Stimulated activated CD8-positive, alpha-beta memory T cell treated with anti-CD3 and anti-CD28 coated beads, Interleukin-4, amount 100 ng/mL, for 1 hour (primary cell): ENCODE measurements at places on chromosomes 12 and 14.

DNA sequence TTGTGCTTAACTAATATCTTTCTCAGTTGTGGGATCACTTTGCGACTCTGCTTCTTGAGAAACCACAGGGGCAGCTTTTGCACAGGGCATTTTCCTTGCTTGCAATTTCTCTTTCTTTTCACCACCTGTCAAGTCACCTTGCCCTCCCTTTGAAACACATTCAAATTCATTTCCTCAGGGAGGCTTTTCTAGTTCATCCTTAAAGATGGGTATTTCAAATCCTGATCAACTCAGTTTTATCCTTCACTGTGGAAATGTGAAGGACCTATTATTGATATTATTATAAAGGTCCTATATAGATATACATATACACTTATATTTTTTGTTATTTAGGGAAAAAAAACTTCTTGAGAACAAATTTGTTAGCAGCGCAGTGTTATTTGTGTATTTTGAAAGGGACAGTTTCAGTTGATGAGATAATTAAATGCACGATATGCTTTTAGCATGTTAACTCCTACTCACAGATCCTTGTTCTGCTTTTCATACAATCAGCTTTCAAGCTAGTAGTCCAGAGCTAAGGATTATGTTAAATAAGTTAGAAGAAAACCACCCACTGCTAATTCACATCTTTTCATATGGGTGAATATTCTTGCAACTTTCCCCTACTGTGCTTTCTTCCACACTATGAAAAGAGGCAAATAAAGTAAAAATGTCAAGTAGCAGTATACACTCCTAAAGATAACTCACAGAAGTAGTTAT lies 501.4 kb upstream of the RGS6 start:
- no peak for DNase-seq

DNA sequence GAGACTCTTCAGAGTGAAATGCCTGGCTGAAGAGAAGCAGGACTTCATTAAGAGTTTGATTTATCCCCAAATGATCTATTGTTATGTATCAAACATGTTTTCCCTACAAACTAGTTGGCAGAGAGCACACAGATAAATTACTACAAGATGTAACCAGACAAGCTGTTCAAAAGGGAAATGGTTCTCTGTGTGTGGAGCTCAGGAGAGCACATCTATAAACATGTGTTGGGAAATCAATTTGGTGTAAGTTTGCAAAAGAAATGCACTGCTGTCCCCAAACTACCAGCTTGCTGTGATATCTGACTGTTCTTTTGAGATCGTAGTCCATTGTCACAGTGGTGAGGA lies 159.2 kb downstream of the PAH start:
- DNase-seq: no peak

GRCh38 chr14:72986857-72987256 lies 40.0 kb downstream of the ZFYVE1 start:
- no peak for DNase-seq

GRCh38 chr12:76583301-76583700 lies 23.7 kb upstream of the OSBPL8 start:
- no peak for DNase-seq

DNA sequence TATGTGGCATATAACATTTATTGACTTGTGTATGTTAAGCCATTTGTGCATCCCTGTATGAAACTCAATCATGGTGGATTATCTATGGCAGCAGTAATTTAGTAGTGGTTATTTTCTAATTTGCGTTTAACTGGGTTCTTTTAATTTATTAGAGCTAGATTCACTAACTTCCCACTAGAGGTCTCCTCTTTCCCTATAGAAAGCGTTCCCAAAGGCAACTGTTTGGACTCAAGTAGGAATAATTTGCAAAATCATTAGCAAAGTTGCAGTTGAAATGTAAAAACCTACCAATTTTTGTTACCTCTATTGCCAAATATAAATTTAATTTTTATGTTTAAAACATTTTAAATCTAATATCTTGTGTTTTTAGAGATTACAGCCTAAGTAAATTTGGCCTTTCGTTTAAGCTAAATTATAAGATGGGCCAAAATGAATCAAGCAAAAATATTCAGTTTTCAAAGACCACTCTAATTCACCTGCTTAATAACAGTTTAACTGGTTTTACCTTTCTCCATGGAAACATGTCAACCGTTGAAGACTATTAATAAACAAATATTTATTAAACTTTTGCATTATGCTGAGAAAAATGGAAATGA lies 6.0 kb downstream of the DMAC2L start:
- DNase-seq: no peak

DNA sequence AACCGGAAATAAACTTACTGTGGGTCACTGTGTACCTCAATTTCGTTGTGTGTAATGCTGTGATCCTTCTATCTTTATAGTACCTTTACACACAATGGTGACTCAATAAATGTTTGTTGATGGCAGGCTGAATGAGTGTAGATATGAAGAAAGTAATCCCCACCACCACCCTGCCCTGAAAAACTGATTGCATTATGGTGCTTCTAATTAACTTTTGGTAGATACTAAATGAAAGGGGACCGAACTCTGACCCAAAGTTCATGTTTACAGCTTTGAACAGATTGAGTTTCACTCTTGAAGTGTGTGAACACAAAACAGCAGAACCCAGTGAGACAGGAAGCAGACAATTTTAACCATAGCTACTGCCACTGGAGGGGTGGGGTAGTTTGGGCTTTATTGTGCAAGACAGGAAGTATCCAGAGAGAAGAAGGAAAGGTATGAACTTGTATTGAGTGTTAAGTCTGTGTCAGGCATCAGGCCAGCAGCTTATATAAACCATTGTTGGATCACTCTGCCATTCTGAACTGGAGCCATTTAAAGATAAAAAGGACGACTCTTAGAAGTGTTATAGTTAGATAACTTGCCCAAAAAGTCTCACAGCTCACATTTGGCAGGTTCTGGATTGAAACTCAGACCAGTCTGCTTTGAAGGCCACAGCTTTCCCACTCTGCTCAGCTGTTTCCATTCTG lies 197.0 kb upstream of the AMIGO2 start:
- peak; percentile 18 for DNase-seq

DNA sequence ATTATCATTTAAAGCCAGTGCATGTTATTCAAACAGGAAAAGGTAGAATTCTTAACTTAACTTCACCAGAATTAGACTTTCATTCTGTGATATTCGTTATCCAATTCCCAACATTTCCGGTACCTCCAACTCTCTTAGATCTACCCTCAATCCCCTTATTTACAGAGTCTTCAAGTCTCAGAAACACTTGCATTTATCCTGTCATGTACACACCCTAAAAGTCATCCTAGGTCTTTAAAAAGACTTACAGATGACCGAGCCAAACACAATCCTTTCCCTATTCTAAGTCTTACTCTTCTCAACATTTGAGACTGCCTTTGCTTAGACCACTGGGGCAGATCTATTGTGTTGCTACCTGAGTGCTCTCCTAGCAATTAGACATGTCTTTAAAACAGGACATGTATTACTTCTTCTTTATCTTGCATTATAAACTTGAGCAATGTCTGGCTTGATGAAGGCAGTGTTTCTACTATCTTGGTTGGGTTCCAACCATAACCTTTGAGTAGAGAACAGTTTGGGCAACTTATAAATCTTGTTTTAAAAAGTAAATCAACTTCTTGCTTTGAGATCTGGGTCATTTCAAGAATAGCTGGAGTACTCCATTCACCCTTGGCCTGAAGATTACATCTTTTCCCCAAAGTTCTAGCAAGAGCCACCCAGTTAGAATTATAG lies 140.6 kb upstream of the PLEKHG7 start:
- no peak for DNase-seq

GRCh38 chr12:88052686-88053085 lies 23.5 kb upstream of the C12orf50 start:
- no peak for DNase-seq

- DNase-seq: no peak
These were observed 244.2 kb upstream of the CRY1 start for GRCh38 chr12:107337346-107338095.

- DNase-seq: no peak
These were observed 486.5 kb downstream of the EGLN3 start for GRCh38 chr14:33464254-33464962.

DNA sequence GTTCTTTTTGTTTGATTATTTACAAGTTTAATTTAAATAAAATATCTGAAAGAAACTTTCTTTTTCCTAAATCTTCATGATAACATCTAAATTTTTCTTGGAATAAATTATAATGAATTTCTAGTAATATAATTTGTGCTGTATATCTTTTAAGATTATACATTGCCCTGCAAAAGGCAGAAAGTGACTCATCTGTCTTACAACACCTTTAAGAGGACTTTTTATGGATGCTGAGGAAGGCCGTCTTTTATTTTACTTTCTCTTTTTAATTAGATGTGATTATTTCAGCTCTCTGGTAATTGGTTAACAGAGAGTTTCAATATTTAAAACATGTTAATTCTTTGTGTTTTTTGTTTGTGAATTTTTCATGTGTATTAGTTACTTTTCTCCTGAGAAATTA lies 598.4 kb downstream of the RPL10L start:
- no peak for DNase-seq

DNA sequence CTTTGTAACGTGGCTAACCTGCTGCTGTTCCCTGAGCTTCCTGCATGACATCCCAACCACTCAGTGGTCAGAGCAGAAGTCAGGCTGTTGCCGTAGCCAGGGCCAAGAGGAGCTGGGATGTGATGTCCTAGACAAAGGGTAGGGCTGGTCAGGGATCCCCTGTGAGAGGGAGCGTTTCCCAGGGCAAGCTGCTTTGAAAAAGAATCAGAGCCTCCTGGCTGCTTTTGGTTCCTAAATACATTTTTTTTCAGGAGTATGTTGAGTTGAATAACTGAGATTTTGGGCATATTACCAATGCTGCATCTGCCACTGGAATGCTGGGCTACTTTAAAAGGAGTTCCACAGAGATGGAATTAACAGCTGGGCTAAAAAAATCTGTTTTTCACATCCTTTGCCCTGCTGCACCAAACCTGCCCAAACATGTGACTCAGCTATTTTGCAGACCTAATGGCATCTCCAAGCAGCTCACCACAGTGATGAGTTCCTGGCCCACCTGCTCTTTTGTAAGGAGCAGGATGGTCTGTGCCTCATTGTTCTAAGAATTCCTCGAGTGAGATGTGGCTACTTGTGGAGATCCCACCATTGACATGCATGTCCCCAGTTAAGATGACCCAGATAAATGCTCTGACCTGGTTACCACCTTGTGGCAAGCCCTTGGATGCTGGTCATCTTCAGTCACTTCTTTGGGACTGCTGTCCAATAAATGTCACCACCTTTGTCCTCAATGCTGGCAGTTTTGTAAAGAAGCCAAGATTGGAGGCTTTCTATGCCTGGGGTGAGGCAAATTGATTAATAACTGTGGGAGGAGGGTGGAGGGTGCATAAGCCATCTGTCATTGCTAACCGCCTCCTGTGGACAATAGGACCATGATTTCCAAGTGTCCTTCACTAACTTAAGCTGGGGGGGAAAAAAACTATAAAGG lies 24.1 kb downstream of the ANKRD13A start:
- DNase-seq: no peak

DNA sequence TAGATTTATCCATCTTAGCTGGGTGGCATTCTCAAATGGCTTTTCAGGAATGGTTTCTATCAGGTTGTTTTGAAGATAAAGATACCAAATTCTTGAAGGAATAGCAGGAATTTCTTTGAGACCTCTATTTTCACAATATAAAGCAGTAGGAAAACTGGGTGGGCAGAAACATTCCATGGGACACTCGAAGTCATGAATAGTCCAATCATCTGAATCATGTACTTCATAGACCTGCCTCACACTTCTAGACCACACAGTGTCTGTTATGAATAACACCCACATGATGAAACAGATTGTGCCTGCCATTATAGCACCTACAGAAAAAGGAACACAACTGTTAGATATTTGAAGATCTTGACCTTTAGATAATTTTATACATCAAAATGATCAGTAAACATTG lies 1.8 kb downstream of the KERA start:
- DNase-seq: no peak

DNA sequence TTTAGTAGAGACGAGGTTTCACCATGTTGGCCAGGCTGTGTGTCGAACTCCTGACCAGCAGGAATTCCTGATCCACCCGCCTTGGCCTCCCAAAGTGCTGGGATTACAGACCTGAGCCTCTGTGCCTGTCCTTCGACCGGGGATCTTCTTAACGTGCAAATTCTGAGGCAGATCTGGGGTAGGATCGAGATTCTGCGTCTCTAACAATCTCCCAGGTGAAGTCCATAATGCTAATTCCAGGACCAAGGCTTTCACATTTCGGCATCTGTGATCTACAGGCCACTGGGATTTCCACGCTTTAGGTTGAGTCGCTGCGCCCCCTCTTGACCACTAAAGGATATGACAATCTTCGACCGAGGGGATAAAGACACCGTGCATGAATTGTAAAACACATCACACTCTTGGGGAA lies 24.8 kb downstream of the FOS start:
- no peak for DNase-seq

- no peak for DNase-seq
These were observed 101.2 kb downstream of the AKAP6 start for GRCh38 chr14:32430326-32430725.

GRCh38 chr12:91833780-91834359 lies 311.8 kb downstream of the BTG1 start:
- DNase-seq: no peak

DNA sequence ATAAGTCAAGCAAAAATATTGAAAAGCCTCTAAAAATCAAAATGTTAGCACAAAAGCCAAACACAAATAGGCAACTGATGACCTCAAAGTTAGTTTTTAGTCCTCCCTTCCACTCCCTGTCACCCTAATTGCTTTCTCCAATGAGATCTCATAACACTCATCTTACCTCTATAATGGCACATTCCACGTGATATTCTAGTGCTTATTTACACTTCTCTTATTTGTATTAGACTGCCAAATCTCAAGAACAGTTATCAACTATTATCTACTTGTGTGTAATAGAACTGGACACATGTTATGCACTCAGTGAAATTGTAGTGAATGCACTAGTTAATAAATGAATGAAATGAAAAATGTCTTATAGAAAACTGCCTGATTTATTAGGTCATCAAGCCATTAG lies 55.5 kb upstream of the AVPR1A start:
- DNase-seq: no peak

DNA sequence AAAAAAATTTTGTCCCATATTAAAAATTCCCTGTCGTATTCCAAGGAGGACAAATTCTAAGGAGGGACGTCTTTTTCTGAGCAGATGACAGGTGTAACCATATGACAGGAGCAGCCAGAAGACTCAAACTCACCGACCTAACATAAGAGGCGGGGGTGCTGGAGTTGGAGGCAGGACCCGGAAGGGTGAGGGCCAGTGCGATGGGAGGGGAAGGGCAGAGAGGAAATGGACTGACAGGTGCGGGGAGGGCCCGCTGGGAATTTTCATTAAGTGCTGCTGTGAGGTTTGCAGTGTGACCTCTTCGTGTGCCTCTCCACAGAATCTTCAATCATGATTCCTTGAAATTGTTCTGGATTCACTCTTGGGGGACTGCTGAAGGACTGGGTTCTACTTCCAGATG lies 189.4 kb downstream of the NTF3 start:
- DNase-seq: no peak

GRCh38 chr12:55933799-55934742 lies 3.1 kb downstream of the DGKA start:
- no peak for DNase-seq

- no peak for DNase-seq
These were observed 81.9 kb downstream of the CFAP54 start for GRCh38 chr12:96571101-96571862.
